ENCODE measurements at places on chromosomes 16 and 17. TPM values are rescaled to one million over a fixed set of nuclear protein-coding genes. Genes with fewer than 3 reads are reported as not detected.

The ZNF778 gene
- polyA plus RNA-seq = 5.5 TPM

The CCT6B gene
- 2.8 TPM for polyA plus RNA-seq

The MYH2 gene
- polyA plus RNA-seq = 0.34 TPM

The CBX2 gene
- polyA plus RNA-seq = 1.5 TPM

The KRT33B gene
- 1.2 TPM for polyA plus RNA-seq

The ADAD2 gene
- not detected for polyA plus RNA-seq

The TBX21 gene
- polyA plus RNA-seq = not detected

The SRL gene
- polyA plus RNA-seq = not detected

The KRT20 gene
- polyA plus RNA-seq = not detected

The SYT17 gene
- not detected for polyA plus RNA-seq

The HEATR9 gene
- not detected for polyA plus RNA-seq

The CFAP97D1 gene
- not detected for polyA plus RNA-seq

The QRICH2 gene
- polyA plus RNA-seq = 3.4 TPM

The ORMDL3 gene
- 96.7 TPM for polyA plus RNA-seq

The IGF2BP1 gene
- polyA plus RNA-seq = 3.7 TPM

The CD300LG gene
- not detected for polyA plus RNA-seq

The MEIOC gene
- polyA plus RNA-seq = 0.26 TPM

The TAT gene
- not detected for polyA plus RNA-seq

DNA sequence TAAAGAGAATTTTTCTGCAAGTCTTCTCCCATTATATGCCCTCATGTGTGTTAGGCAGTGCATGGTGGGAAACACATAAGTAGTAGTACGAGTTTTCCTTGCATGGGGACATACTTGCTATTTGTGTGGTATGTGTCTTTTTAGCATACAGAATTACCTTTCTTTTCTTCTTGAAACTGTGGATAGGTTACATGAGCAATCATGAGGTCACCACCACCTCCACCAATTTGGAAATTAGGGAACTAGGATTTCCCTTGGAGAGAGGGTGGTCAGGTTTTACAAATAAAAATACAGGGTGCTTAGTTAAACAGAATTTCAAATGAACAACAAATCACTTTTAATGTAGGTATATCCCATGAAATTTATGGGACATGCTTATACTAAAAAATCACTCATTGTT, 16.3 kb upstream of the AMZ2 start:
- DNase-seq = no peak

DNA sequence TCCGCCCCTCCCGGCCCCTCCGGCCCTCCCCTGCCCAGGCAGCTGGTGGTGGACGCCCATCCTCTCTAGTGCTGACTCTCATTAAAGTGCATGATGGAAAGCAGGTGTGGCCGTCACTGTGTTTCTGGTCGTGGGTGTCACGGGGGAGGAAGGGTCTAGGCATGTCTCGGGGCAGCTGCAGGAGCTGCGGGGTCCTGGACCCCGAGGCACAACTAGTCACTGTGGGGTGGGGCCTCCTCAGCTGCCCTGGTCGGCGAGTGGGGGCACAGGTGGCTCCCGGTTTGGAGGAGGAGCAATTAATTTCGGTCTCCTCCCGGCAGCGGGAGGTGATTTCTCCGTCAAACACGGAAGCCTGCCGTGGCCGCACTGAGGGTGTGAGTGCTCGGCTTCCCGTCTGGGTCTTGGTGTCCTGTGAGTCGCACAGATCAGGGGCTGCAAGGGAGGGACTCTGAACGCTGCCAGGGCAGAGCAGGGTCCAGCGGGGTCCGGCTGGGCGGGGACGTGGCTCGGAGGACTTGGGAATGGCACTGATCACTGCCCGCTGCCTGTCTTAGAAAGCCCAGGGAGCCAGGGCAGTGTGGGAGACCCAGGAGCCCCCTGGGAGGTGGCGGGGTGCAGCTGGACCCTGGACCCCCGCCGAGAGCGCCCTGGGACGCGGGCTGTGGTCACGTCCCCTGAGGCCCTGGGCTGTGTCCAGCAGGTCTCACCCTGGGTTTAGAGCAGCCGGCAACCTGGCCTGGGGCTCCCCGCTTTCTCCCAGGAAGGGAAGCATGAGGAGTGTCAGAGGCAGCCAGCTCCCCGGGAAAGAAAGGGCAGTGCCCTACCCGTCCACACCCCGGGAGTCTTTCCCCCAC, 3.3 kb downstream of the TPSD1 start:
- DNase-seq = no peak

GRCh38 chr17:43018008-43018853, 4.0 kb downstream of the VAT1 start:
- no peak for DNase-seq

DNA sequence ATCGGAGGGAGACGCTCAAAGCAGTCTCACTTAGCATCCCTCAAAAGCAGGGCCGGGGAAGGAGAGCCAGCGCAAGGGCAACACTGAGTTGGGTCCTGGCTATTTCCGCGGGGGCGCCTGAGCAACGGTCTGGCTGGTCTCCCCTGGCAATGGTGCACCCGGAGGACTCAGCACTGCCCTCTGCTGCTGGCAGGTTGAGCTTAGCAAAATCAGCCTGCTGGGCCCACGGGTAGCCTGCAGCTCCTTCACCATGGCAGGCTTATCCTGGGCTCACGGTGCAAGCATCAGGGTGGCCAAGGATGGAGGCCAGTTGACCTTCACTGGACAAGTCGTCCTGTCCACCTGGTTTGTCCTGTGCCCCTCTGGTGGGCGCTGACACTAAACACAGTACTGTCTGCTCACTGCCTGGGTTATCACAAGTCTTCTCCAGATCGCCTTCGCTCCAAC, 14.4 kb upstream of the ALDH3A1 start:
- no peak for DNase-seq

DNA sequence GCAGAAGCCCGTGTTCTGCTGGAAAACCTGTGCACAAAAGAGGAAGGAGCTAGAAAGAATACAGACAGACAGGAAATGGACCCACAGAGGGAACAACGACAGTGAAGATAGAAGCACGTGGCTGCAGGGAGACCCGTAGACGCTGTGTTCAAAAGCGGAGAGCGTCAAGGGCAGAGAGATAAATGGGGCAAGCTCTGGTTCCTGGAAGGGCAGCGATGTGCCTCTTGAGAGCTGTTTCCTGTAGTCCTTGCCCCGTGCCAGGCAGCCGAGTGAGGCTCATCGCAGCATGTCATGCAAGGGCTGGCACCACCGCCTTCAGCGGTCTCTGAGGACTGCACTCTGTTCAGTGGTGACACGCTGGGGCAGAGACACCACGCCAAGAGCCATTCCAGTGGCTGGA, 43.6 kb upstream of the CACNG5 start:
- DNase-seq = no peak

- DNase-seq = no peak
Measured at GRCh38 chr16:80051040-80051439, 450.5 kb upstream of the MAF start.

DNA sequence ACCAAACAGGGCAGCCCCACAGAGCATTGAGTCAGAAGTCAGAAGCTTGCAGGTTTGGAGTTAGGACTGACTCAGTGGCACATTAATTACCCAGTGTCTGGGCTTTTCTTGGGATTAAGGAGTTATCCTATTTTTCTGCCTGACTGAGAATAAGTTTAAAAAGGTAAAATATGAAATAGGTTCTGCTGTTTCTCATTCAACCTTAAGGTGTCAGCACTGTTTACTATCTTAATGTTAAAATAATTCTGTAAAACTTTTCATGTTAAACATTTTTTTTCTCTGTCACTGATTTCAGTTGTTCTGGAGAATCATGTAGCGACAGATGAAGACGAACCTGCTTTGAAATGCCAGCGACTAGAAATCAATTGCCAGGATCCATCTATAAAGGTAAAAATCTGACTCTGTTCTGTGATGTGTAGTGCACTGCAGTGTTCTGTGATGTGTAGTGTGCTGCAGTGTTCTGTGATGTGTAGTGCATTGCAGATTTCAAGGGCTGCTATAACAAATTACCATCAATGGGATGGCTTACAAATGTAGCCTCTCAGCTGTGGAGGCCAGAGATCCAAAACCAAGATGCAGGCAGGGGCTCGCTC, 128.0 kb downstream of the LAT start:
- DNase-seq = no peak

GRCh38 chr16:89155184-89155679, 16.3 kb upstream of the CDH15 start:
- DNase-seq = peak; percentile 52

GRCh38 chr17:50842506-50843149, 7.2 kb downstream of the WFIKKN2 start:
- no peak for DNase-seq

GRCh38 chr16:48556243-48556912, 53.6 kb downstream of the N4BP1 start:
- DNase-seq = no peak

DNA sequence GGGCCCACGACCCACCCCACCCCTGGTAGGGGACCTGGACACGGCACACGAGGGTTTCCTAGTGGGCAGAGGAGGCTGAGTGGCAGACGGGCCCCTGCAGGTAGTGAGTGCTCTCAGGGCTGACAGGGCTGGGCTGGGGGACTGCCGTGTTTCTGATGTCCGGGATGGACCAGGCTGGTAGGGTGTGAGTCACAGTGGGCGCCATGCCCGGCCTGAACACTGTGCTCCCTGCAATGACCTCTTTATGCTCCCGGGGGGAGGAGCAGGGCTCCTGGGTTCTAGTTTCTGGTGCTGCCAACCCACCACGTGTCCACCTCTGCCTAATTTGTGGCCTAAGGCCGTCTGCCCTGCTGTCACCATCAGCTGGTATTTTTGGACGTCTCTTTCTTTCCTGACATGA, 26.3 kb downstream of the ARHGAP23 start:
- DNase-seq = no peak

GRCh38 chr16:77816293-77816692, 27.9 kb downstream of the VAT1L start:
- DNase-seq = no peak

- DNase-seq = no peak
Measured at GRCh38 chr17:33377837-33378595, 84.9 kb upstream of the ASIC2 start.

GRCh38 chr16:11424118-11424460, 78.8 kb downstream of the RMI2 start:
- DNase-seq = no peak

- DNase-seq = no peak
Measured at GRCh38 chr16:88759245-88759975, 25.6 kb downstream of the PIEZO1 start.

DNA sequence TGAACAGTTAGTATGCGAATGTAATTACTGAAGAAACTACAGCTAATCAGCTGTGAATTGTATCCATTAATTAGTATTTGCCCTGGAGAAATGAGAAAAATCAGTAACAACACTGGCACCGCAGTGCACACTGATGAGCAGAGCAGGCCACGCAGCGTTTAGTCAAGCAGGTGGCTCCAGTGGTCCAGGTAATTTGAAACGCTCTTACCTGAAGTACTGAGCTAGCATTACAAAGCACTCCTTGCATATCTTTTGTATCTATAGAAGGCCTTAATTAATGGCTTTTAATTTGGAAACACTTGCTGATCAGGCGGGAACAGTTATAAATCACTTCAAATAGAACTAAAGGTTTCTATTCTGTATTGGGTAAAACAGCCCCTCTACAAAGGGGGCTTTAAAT, 76.4 kb downstream of the TOX3 start:
- DNase-seq = no peak

DNA sequence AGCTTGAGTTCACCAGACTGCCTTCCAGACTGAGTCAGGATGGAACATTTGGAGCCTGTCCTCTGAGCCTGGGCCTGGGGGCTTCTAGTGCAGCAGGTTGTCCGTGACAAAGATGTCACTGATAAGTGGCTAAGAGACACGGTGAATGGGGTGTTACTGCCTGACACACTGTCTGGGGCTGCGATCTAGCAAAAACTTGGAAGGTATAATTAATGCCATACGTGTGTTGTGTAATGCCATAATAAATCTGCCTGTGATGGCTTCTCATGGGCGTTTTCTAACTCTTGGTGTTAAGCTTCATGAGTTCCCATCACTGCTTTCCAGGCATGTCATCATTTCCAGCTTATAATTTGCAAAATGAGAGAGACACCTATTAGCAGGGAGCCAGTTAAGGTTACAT, 215.4 kb downstream of the UTP18 start:
- DNase-seq = no peak

- peak; percentile 47 for DNase-seq
Measured at GRCh38 chr17:77287432-77288068, 146.8 kb downstream of the SEC14L1 start.

DNA sequence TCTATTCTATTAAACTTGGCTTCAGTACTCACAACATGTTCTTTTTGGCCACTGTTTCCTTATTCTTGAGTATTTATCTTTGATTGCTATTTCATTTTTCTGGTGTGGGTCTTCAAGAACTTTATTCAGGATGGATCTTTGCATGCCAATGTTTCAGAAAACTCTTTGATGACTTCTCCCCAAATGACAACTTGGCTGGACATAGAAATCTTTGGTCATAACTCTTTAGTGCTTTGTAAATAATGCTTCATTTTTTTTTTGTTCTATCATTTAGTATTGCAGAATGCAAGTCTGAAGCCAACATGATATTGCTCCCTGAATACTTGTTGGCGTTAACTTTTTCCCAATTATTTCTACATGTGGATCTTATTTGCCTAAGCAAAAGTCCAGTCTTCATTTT, 103.6 kb upstream of the HS3ST2 start:
- no peak for DNase-seq

- DNase-seq = no peak
Measured at GRCh38 chr16:87140211-87141200, 176.7 kb downstream of the C16orf95 start.

DNA sequence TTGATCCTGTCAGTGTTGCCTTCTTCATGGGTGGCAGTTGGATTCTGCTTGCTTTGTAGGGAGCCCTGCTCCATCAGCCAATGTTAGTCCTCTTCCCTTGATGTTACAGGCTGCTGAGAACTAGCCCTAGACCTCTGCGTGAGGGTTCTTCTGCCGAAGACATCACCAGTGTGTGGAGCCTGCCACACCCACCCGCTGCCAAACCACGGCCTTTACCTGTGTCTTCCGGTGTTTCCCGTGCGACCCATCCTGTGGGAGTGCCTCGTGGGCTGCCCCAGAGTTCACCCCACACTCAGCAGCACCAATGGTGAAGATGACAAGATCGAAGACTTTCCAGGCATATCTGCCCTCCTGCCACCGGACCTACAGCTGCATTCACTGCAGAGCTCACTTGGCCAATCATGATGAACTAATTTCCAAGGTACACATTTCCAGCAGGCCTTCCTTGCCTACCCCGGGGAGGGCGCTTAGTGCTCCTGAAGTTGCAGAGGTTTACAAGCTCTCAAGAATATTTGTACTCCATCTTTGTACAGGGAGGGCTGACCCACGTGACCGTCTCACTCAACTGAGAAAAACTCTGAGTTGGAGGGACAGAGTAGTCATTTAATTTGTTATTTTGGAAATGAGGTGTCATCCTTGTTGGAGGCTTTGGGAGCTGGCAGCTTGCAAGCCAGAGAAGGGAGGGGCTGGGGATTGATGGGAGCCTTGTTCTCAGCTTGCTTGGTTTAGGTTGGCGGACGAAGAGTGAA, 21.8 kb downstream of the YPEL2 start:
- DNase-seq = no peak

Measured in BJ (cell line).